ENCODE measurements at places on chromosomes 13 and 19. TPM values are rescaled to one million over a fixed set of nuclear protein-coding genes. Genes with fewer than 3 reads are reported as not detected.

DNA sequence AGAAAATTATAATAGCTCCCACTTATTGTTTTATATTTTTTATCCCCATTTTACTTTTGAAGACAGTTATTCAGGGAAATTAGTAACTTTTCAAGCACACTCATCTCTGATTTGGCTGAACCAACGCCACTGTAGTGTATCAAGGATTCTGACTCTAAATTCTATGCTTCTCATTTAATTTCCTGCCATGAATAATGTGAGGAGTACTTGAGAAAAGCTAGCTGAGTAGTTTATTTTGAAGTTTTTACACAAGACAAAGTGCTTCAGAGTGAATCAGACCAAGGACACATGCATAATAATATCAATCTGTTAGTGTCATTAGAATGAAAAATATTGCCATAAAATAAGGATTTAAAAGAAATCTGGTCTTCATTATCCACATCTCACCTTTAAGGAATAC lies 329.9 kb downstream of the SLITRK6 start:
- DNase-seq: no peak

DNA sequence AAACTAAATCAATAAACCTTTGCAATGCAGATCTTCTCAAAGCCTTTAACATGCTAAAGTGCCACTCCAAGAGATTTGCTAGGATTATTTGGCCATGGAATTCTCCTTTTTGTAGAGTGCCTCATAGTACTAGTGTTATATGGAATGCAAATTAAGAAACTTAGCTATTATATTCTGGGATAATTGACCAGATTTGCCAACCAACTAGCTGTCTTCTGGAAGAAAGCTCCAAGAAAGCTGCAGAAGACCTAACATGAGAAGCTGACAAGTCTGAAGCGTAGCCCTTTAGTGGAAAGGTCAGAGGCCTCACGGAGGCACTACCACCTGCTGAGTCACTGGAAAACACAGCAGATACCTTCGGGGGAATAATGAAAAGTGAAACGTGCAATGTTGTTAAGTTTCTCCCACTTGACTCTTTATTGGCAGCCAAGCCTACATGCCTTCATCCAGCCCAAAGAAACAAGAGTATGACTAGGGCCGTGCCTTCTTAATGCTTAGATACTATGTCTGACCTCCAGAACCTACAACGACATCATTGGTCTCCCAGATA lies 29.8 kb upstream of the KATNAL1 start:
- DNase-seq: no peak

DNA sequence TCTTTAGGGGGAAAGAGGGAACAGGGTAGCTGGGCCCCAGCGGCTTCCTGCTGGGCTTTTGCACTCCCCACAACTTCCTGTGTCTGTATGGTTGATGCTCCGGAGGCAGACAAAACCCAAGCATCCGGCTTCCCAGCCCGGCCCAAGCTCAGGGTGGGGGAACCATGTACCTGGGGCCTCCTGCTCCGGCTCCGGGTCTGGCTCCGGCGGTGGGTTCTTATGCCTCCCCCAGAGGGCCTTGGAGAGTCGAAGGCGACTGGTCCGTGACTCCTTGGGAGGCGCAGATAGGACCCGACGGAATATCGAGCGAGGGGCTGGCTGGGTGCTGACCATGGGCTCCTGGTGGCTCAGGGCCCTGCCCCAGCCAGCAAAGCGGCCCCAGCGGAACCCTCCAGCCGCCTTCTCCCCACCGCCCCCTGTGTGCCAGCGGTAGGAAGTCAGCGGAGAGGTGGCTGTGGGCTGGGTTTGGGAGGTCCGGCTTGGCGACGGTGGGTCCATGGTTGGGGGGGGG lies 428 bp downstream of the RASAL3 start:
- DNase-seq: no peak

- no peak for DNase-seq
Observed at GRCh38 chr13:23497191-23497590, 63.7 kb upstream of the SACS start.

GRCh38 chr13:113747291-113747833 lies 11.7 kb upstream of the TMEM255B start:
- no peak for DNase-seq

- DNase-seq: no peak
Observed at GRCh38 chr19:19181488-19181998, 10.4 kb downstream of the BORCS8 start.

- DNase-seq: no peak
Observed at GRCh38 chr19:31351056-31351854, 2.0 kb upstream of the TSHZ3 start.

DNA sequence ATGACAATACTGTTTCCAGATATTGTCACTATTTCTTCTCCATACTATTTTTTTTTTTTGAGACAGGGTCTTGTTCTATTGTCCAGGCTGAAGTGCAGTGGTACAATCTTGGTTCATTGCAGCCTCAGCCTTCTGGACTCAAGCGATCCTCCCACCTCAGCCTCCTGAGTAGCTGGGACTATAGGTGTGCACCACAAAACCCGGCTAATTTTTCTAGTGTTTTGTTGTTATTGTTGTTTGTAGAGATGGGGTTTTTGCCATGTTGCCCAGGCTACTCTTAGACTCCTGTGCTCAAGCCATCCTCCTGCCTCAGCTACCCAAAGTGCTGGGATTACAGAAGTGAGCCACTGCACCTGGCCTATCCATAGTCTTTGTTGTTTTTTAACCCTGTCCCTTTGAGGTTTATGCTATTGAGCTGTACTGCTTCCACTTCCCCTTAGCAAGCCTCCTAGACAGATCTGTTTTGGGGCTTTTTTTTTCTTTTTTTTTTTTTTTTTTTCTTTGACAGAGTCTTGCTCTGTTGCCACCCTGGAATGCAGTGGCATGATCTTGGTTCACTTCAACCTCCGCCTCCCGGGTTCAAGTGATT lies 27.6 kb upstream of the MAP3K10 start:
- no peak for DNase-seq

GRCh38 chr13:72489751-72490150 lies 237.7 kb downstream of the MZT1 start:
- DNase-seq: no peak

DNA sequence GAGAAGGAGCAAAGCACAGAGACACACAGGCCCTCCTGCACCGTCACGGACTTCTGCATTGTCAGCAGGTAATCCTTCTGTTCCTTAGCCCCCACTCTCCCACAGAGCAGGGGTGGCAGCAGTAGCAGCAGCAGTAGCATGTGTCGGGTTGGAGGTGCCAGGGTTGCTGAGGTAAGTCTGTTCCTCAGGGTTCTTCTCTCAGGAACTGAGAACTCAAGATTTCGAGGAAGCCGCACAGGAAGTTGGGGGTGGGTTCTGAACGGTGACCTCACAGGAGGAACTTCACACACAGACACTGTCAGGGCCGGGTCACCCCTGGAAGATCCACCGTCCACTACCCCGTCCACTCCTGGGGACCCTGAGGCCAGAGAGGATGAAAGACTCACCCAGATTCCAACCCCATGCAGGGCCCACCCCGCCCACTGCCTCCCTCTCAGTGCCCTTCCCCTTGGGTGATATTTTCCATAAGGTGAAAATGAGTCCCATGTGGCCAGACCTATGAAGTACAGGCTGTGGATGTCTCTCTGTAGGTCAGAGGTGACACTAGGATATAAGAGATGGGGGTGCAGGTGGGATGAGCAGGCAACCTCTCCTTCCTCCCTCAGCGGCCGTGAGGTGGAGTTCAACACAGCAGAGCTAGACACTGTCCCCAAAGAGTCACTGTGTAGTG lies at the start of gene SIGLEC12:
Gene SIGLEC12, minus strand, starts transcription at position 207 of the 670 bp plus-strand sequence. Its CDS starts 67 bp downstream, at position 140.
- DNase-seq: no peak

- DNase-seq: peak; percentile 58
Observed at GRCh38 chr13:41019011-41019487, at the start of gene ELF1. Gene ELF1, minus strand, starts transcription at chr13:41019316. Its CDS starts 37,262 bp downstream, at chr13:40982054.

GRCh38 chr13:75702476-75702875 lies 66.3 kb downstream of the LMO7 start:
- no peak for DNase-seq

DNA sequence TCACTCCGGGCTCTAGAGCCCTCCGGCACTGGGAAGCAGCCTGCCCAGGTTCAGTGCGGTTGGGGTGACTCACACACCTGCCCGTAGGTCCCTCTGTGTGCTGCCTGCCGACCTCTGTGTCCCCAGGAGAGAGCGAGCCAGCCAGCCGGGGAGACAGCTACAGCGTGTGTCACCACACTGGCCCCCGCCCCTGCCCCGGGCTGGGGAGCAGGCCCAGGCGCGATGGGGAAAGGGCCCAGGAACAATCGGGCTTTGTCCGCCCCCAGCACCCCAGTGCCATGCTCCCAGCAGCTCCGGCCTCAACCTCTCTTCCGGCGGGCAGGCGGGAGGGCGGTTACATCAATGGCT lies at the start of gene KLK6:
Gene KLK6, minus strand, starts transcription at position 179 of the 348 bp plus-strand sequence. CDS start 1,487 bp downstream, outside the sequence.
- no peak for DNase-seq

GRCh38 chr19:18848878-18849661 lies 17.3 kb downstream of the UPF1 start:
- DNase-seq: no peak

GRCh38 chr13:100454876-100455275 lies 133.7 kb downstream of the GGACT start:
- no peak for DNase-seq

- DNase-seq: no peak
Observed at GRCh38 chr13:87057807-87058520, 613.2 kb upstream of the SLITRK5 start.

- DNase-seq: no peak
Observed at GRCh38 chr19:34588249-34588648, 88.7 kb downstream of the SCGB2B2 start.

DNA sequence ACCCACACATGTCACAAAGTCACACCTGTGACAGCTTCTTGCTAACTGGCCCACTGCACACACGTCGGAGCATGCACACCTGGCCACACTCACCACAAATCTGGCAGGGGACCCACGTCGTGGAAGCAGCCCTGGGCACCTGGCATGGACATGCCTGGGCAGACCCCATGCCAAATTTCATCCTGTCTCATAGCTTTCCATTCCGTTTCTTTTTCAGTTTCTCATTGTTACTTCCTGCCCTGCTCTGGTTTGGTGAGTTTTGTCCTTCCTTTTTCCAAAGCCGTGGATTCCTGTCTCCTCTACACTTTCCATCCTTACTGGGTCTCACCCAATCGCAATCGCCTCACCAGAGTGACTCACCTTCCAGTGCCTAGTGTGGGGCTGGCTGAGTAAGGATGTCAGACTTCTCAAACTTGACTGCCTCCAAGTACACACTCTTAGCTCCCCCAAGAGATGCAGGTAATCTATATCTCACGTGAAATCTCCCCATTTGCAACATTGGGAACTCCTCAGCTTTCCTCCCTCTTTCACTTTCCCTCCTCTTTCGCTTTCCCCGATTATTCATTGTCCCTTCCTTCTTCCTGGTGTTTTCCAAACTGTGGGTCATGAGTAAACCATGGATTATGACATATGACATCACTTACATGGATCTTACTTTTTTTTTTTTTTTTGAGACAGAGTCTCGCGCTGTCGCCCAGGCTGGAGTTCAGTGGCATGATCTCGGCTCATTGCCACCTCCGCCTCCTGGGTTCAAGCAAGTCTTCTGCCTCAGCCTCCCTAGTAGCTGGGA lies 1.6 kb upstream of the BBC3 start:
- DNase-seq: no peak

- peak; percentile 47 for DNase-seq
Observed at GRCh38 chr13:41222259-41222852, 28.0 kb upstream of the KBTBD7 start.

DNA sequence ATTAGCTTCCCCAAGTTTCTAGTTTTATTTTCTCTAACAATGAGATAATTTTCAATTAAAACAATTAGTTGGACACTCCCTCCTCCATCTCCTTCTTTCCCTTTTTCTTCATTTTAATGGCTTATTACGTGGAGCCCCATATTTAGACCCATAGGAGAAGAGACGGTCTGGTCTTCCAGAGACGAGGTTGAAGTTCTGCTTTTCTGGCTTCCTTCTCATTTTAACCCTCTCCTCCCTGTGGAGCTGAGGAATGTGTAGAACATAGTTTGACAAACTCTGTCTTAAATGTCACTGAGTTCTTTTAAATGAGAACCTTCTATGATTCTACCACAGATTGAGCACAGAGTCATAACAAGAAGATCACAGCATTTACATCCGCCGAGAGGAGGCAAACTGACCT lies 86.8 kb downstream of the EDNRB start:
- DNase-seq: no peak

- no peak for DNase-seq
Observed at GRCh38 chr13:78326633-78327032, 276.7 kb downstream of the POU4F1 start.

- no peak for DNase-seq
Observed at GRCh38 chr13:53069800-53070199, 41.2 kb downstream of the OLFM4 start.

DNA sequence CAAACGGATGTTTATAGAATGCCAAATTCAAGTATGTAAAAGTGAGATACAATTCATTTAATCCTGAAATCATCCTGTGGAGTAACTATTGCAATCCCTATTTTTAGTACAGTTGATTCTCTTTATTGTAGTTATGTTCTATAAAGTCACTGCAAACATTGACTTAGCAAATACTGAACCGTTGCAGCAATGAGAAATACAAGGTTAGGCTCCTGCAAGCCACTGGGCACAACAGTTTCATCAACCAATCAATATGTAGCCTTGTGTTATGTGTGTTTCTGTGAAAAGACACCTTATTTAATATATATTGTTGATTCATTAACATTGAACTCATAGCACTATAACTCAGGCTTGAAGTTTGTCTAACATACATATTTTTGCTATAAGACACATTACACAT lies 174.4 kb downstream of the DCT start:
- no peak for DNase-seq

DNA sequence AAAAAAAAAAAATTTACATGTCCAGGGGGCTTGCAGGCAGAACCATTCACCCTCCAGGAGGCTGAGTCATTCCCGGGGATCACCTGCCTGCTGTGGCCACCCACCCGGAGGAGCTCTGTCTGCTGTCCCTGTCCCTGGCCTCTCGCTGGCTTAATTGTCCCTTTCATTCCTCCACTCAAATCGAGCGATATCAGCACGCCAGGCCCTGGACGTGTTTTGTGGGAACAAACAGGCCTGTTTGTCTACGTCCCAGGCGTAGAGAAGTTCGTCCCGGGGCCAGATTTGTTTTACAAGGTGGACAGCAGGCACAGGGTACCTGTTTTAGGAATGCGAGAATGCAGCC lies 21.2 kb downstream of the SULT2B1 start:
- no peak for DNase-seq

GRCh38 chr19:15296353-15296752 lies 36.0 kb downstream of the BRD4 start:
- DNase-seq: no peak

DNA sequence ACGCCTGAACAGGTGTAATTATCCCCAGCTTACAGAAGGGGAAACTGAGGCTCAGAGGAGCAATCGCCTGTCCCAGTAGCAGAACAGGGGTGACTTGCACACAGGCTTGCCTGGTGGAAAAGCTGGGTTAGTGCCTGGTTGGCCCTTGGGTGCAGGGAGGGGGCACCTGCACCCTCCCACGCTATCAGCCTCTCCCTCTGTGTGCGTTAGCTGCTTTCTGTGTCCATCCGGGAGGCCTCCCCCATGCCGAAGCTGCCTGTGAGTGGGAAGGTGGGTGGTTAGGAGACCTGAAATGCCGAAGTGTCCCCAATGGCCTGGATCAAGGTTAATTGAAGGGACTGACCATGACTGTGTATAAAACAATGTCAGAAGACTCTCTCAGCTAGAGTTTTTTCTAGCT lies 295.0 kb downstream of the ZNF536 start:
- DNase-seq: no peak

TYROBP gene
- polyA plus RNA-seq: 9.5 TPM

CYP2A13 gene
- polyA plus RNA-seq: not detected

ZNF419 gene
- 25.1 TPM for polyA plus RNA-seq

INAFM1 gene
- 12.4 TPM for polyA plus RNA-seq

CNN1 gene
- polyA plus RNA-seq: 4.5 TPM

ALKBH7 gene
- 89.4 TPM for polyA plus RNA-seq

KIR2DL1 gene
- not detected for polyA plus RNA-seq

SPRED3 gene
- polyA plus RNA-seq: 1.4 TPM

GRK1 gene
- polyA plus RNA-seq: 0.06 TPM

SHANK1 gene
- polyA plus RNA-seq: 7.6 TPM

OR7A5 gene
- not detected for polyA plus RNA-seq

ZNF91 gene
- 72.2 TPM for polyA plus RNA-seq
